EL (cell line): ENCODE measurements at places on chromosomes 13 and 19.

- no peak for DNase-seq
Observed at GRCh38 chr13:108346376-108346775, 76.9 kb downstream of the TNFSF13B start.

DNA sequence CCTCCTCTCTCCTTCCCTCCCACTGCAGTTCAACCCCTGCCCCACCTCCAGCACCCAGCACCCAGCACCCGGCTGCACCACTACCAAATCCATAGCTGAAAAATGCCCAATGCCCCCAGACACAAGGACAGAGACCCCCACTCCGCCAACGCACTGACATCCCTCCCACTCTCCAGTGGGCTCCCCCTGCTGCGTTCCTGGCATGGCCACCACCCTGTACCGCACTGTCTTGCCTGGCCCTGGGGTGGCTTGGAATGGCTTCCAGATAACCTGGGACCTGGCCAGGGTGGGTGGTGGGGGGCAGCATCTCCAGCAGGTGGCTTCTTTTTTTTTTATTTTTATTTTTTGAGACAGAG, 5.8 kb upstream of the MKNK2 start:
- no peak for DNase-seq

- DNase-seq = peak; percentile 26
Observed at GRCh38 chr13:45623516-45624090, 8.1 kb upstream of the ERICH6B start.

DNA sequence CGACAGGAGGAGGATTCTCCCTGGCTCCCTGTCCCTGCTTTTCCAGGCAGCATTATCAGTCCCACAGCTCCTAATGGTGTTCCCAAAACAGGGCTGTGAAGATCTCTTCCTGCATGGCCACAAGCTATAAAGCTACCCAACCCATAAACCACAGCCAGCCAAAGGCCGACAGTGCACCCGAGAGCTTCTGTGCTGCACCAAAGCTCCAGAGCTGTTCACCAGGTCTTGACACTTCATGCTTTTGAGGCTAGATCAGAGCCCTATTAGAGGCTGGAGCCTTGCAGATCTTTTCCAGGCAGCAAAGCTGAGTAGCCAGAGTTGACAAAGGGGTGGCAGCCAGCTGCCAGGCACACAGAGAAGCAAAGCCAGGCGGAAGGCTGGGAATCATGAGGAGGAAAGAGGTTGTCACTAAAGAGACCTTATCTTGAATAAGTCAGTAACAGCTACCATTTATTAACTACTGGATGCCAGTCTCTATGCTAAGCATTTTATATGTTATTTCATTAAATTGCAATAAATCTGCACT, 180.4 kb downstream of the KATNAL1 start:
- peak; percentile 85 for DNase-seq

DNA sequence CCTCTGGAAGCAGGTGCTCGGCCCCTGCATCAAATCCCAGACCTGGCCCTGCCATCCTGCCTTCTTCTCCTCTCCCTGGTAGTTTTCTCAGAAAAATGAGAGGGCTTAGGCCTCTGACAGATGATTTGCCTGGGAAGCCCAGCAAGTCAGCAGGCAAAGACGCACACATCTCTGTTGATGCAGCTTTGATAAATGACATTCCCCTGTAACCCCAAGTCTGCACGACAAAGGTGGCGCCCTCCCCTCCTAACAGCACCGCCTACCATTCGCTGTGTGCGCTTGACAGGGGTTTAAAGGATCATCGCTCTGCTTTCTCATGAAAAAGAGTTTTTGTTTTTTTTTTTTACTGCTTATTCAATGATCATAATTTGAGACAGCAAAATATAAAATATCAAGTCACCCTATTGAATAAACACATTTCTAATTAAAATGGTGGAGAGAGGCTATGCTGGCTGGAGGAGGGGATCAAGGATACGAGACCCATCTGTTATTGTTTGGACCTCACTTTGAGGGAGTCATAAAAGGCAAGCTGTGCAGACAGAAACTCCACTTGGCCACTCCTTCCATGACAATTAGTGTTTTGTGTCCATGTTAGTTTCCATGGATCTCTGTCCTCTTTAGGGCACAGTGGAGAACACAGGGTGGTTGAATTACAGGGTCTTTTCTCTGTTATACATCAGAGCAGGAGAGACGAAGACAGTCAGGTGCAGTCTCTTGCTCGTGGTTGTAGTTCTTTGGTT, 126.1 kb downstream of the FGF9 start:
- DNase-seq = no peak

DNA sequence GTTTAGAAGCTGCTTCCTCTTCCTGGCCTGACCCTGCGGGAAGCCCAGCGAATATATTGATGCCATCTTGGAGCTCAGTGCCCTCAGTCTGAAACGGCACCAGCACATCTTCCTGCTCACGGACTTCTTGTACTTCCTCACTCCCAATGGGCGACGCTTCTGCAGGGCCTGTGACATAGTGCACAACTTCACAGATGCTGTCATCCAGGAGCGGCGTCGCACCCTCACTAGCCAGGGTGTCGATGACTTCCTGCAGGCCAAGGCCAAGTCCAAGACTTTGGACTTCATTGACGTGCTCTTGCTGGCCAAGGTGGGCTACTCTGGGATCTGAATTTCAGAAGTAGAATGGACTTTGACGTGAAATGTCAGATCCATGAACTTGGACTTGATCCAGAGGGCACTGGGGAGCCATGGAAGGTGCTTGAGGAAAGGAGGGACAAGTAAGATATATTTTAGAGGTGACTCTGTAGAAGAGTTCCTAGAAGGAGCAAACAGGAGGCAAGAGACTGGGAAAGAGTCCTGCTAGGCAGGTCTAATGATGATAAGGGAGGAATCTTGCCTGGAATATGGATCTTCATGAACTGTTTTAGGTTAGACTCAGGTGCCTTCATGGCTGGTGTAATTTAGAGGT, 38.4 kb upstream of the CYP4F8 start:
- DNase-seq = no peak

DNA sequence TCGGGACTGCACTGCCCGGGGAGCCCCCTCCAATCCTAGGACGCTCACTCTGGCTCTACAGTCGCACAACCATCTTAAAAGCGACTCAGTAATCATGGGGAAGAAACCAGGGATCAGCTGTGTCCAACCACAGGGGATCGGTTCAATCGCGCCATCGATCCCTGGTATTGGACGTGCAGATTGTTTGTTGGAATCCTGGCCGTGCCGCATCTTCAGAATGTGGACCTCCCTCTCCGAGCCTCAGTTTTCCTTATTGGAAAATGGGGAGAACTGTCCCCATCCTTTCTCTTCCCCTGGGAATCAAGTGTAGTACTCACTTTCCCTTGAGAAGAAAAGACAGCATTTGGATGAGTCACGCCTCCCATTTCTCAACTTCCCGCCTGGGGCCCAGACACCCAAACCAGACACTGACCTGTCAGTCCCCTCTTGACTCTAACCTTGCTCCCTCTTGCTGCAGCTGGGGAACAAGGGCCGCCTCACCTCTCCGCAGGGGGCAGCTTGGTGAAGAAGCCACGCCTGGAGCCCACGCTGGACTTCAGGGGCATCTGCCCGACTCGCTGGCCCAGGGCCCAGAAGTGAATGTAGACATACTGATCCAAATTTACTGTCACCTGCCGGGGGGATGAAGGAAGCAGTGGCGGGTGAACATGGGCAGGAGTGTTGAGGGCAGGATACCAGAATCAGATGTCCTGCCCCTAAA, 17.6 kb downstream of the EMP3 start:
- DNase-seq = peak; percentile 68

DNA sequence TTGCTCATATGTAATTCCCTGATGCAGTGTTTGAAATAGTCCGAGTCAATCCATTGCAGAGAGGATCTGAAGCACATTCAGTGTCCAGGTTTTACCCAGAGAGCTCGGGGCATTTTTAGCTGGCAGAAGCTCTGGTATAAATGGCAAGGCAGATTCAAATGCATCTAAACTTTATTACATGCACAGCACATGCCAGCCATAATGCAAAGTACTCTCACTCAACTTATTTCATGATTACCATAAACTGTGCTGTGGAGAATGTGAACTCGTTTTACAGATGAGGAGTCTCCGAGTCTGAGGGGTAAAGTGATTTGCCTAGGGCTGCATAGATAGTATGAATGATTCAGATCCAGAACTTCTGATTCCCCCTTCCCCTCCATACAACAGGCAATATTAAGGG, 13.5 kb upstream of the CBY2 start:
- no peak for DNase-seq
